ENCODE measurements at places on chromosomes 5 and 9.

DNA sequence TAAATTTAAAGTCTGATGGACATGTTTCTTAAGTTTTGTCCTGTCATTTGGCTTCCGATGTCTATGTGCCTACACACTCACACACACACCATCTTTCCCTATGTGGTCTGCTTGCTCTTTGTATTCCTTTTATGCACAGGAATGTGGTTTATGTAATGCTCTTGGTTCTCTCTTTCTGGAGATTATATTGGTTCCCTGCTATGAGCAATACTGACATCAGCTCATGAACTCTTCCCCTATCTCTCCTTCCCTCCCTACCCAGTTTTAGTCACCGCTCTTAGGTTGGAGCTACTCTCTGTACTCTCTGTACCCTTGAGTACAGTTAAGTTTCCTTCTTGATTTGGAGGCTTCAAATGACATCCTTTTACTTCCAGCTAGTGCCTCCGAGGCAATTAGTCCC is 77.9 kb upstream of the MVB12B start:
- no peak for DNase-seq

GRCh38 chr5:179288809-179289185 is 56.5 kb downstream of the ADAMTS2 start:
- no peak for DNase-seq

DNA sequence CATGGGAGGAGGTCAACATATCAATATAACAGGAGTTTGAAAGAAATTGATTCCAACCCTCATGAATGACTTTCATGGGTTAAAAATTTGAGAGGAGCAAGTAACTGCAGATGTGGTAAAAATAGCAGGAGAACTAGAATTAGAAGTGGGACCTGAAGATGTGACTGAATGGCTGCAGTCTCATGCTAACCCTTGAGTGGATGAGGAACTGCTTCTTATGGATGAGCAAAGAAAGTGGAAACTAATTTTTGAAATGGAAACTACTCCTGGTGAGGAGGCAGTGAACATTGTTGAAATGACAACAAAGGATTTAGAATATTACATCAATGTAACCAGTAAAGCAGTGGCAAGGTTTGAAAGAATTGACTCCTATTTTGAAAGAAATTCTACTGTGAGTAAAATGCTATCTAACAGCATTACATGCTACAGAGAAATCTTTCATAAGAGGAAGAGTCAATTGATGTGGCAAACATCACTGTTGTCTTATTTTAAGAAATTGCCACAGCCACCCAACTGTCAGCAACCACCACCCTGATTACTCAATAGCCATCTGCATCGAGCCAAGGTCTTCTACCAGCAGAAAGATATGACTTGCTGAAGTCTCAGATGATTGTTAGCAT is 1683.2 kb downstream of the MAT2B start:
- DNase-seq = no peak

- DNase-seq = no peak
Measured at GRCh38 chr5:77333036-77333435, 122.6 kb downstream of the PDE8B start.

- no peak for DNase-seq
Measured at GRCh38 chr9:25284365-25284764, 393.9 kb downstream of the TUSC1 start.

DNA sequence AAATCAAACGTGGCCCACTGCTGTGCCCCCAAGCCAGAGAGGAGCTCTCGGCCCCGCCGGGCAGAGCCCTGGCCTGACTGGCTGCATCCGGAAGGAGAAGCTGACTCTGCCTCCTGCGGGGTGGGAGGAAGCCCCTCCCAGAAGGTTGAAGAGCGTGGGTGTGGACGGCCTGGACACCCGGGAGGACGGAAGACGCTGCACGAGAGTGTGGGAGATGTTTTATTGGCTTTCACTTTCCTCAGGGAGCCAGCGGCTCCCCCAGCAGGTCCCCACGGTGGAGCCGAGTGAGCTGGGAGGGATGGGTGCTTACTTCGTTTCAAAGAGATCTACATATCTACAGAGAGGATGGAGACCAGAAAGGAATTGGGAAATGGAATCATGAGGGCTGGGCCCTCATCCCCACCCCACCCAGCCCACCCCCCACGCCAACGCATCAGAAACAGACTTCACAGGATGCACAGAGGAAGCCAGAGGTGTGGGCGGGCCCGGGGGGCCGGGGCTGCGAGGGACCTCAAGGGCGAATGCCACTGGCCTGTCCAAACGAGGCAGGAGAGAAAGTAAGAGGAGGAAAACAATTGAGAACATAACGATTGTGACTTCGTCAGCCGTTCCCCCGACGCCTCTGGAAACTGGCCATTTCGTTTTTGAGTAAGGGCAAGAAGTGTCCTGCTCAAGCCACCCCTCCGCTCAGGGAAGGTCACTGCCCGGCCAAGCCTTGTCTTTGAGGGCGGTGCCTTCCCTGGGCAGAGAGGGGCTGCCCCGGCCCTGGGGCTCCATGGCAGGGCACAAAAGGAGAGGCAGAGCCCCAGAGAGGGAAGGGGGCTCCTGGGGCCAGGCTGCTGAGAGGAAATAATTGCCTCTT is 32.1 kb downstream of the FAM163B start:
- DNase-seq = no peak

GRCh38 chr5:132767150-132767549 is 9.9 kb downstream of the SEPTIN8 start:
- DNase-seq = no peak

- no peak for DNase-seq
Measured at GRCh38 chr5:58015175-58015574, 444.7 kb downstream of the PLK2 start.

DNA sequence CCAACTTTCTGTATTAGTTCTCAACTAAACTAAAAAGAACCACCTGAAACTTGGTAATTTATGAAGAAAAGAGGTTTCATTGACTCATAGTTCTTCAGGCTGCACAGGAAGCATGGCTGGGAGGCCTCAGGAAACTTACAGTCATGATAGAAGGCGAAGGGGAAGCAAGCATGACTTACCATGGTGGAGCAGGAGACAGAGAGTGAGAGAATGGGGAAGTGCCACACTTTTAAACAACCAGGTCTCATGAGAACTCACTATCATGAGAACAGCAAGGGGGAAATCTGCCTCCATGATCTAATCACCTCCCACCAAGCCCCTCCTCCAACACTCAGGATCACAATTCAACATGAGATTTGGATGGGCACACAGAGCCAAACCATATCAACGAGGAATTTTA is 123.5 kb downstream of the DEPDC1B start:
- DNase-seq = no peak

GRCh38 chr5:53779541-53779981 is 219.1 kb downstream of the NDUFS4 start:
- no peak for DNase-seq

DNA sequence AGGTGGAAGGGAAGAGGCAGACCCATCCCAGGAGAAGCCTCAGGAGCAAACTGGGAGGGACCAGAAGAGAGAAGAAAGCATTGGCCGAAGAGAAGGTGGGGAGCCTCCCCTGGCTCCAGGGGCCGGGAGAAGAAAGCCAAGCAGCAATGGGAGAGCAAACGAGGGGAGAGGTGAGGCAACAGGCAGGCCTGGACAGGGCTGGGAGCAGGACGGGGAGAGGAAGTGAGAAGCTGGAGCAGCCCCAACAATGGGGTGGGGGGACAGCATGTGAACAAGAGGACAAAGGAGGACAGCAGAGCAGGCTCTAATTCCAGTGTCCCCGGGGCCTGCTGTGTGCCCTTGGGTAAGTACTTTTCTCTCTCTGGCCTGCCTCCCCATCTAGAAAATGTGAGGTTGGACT is 115.3 kb downstream of the PSD2 start:
- DNase-seq = no peak

- DNase-seq = no peak
Measured at GRCh38 chr5:177524941-177525655, 8.3 kb upstream of the DDX41 start.

DNA sequence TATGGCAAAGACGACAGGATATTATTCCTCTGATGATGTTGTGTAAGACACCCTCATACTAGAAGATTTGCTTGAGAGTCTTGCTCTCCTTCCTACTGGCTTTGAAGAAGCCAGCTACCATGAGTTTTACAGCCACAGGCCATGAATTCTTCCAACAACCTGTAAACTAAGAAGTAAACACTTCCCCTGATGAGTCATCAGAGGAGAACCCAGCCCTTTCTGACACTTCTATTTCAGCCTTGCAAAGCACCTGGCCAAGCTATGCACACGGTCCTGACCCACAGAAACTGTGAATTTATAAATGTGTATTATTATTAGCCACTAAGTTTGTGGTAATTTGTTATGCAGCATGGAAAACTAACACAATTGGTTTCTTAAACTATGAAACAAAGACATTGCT is 288.8 kb upstream of the ADAMTSL1 start:
- DNase-seq = no peak

DNA sequence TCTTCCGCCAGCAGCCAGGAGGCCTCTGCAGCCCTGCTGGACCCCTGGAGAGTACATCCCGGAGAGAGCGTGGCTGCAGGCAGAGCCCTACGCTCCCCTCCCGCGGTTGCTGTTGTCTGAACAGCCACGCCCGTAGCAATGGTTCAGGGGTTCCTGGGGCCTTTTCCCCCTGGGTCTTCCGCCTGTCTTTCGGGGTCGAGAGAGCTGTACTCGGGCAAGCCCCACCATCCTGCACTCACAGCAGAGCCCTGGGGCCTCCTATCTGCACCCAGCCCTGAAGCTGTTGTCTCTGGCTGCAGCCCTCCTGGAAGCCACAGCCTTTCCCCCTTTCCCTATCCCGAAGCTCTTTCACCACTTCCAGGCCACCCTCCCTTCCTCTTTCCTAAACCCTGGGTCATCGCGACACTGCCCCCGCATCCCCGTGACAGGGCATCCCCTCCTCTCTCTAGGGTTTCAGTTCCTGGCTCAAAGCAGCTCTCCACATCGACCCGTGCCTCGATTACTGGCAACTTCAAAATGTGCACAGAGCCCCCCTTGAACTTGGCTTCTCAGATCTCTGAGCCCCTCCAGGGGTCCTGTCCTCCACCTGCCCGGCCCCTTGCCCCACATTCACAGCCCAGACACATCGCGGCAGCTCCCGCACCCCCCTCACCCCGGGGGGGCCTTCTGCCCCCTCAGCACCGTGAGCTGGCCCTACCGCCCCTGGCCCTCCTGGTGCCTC is 43.9 kb upstream of the CEP72 start:
- DNase-seq = no peak

DNA sequence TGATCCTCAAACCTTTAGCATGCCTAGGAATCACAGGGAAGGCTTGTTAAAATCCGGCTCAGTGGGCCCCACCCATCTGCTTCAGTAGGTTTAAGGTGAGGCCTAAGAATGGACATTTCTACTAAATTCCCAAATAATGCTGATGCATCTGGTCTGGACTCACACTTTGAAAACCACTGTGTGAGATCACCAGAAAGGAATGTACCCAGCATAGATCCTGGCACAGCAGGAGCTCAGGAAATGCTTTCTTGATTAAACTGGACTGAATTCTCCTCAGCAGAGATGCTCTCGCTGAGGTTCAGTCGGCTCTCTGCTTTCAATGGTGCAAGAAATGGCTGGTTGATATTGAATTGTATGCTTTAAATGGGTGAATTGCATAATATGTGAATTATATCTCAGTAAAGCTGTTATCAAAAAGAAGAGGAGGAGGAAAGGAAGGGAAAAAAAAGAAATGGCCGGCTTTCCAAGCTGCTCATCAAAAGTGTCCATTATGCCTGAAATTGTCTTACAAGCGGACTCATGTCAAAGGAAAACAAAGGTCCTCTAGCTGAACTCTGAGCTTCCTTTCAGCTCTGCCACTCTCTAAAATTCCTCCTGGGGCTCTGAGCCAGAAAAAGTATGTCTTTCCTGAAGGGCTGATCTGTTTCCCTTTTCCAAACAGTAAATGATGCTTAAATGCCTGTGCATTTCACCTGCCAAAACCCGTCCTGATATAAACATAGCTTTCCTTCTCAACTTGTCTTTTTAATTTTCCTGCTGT is 77.6 kb upstream of the SAP30L start:
- peak; percentile 84 for DNase-seq

DNA sequence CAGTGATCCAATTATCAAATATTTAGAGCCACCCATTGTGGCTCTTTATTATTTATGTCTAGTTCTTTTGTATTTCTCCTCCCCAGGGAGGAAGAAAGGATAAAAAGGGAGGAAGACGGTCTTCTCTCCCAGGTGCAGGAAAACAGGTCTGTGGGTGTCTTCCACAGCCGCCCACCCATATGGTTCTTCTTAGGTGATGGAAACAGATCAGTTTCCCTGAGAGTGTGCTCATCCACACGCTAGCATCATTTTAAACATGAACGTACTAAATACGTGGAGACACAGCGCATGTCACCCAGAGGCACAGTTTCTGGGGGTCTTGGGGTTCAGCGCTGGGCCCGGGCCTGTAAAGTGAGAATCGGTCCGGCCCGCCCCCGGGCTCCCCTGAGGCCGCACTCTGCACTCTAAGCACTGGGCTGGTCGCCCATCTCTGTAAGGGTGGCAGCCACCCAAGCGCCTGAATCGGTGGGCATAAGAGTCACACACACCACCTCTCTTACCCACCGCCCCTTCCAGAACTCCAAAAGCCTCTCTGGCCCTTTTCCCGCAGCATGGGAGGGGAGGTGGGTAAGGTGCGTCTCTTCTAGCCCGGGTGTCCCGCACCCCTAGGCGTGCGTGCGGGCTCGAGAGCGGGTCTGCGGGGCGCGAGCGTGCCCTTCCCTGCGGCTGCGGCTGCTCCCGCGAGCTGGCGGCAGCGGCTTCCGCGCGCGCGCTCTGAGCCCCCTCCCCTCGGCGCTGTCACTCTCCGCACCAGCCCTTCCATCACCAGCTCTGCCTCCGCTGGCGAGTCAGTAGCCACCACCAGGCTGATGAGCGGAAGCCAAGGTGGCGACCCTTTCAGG is 1.3 kb downstream of the PTCH1 start:
- DNase-seq = no peak

GRCh38 chr5:4804691-4805360 is 335.3 kb upstream of the ADAMTS16 start:
- DNase-seq = no peak

- DNase-seq = no peak
Measured at GRCh38 chr9:107240260-107240659, 42.8 kb upstream of the RAD23B start.

- no peak for DNase-seq
Measured at GRCh38 chr5:54357408-54358058, 47.2 kb upstream of the ARL15 start.

DNA sequence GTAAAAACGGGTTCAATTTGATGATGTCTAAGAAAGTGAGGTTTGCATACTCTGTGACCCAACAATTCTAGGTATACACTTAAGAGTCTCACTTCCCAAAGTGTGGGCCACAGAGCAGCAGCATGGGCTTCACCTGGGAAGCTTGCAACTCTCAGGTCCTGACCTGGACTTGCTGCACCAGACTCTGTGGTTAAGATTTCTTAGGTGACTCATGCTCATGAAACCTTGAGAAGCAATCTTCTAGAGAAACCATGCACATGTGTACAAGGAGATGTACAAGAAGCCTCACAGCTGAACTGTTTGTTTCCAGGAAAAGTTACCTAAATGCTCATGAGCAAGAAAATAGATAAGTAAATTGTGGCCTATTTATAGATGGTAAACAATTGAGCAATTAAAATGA is 30.0 kb downstream of the DNAJC21 start:
- DNase-seq = no peak

- DNase-seq = no peak
Measured at GRCh38 chr5:36494028-36494427, 112.4 kb upstream of the SLC1A3 start.

All from keratinocyte (primary cell).